CD4-positive, alpha-beta T cell treated with Interleukin-1 beta for 1 hour (primary cell): ENCODE measurements at places on chromosomes 1 and 21.

GRCh38 chr21:43949499-43950208 lies 62.5 kb upstream of the TRAPPC10 start:
- DNase-seq, result no peak

DNA sequence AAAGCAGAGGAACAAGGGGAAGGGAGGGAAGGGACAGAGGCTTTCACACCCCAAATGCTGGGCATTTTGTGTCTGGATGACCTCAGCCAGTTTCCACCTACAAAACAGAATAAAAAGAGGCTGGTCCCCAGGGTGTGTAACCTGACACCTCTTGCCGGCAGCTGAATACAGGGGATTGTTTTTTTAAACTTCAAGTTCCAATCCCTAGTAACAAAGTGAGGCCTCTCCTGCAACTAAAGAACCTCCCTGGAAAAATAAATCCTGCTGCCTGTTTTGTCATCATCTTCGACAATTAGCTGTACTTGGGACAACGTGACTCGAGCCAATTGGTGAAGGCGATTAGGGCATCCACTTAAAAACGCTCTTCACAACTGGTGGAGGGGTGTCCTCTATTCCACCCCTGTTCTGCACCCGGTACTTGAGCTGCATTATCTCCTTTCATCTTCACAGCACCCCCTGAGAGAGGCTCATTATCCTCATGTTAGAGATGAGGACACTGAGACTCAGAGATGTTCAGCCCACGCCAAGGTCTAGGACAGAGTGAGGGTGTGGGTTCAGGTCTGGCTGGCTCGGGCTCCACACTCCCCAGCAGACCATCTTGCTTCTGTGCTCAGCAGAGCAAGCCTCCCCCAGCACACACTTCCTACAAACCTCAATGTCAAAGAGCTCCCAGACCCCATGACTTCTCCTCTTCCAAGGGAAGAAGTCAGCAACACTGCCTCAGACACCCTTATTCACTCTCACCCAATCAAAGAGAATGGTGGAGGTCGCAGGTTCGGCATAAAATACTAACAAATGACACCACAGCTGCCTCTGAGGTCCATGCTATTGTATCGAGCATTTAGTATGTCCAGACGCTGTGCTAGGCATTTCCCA lies 15.2 kb downstream of the ITPKB start:
- no peak for DNase-seq

DNA sequence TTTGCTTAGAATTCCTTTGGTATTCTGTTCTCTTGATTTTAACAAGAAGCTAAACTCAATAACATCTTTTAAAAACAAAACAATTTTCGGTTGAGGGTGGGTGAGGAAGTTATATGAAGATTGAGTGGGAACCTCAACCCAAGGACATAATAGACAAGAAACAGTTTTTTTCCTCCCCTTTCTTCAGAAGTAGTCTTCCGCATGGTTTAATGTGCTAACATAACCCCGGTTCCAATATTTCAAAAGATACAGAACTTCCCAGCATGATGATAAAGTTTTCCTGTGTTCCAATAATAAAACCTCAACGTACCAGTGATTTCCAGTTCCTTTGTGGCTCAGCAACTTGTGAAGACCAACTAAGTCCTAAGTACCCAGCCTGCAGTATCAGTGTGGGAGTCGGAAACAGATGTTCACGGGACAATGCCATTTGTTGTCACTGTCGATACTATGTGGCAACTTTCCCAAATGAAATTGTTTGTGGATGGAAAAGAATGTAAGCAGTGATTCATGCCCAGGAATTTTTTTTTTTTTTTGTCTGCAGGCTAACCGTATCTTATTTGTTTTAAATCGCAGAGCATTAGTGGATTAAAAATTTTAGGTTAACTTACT lies 48.5 kb downstream of the NR5A2 start:
- no peak for DNase-seq

GRCh38 chr1:54227891-54228310 lies 27.9 kb downstream of the MRPL37 start:
- DNase-seq, result no peak

DNA sequence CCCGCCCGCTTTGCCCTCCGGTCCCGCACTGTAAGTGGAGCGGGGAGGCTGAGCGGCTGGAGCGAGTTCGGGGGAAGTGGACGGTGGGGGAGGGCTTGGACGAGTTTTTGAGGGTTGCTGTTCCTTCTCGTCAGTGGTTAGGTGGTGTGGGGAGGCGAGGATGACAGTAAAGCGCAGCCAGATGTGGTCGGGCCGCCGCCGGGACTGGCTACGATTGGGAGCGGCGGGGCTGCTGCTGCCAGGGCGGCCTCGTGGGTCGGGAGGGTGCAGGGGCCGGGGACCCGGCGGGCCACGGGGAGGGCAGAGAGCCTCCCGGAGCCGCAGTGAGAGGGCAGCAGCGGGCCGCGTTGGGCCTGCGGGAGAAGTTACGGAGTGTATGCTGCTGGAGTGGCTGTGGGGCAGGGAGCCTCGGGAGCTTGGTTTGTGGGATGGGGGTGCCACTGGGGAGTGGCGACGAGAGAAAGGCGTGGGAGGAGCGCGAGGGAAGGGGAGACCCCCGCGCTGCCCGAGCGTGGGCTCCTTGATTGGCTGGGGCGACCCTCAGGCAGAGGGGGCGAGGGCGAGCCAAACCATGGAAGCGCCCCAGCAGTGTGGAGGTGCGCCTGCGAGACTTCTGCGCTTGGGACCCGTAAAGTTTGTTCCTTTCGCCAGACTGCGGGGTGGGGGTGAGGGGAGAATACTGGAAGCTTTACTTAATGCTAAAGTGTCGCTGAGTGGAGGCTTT lies 2.1 kb downstream of the ADGRL2 start:
- DNase-seq, result no peak

- no peak for DNase-seq
Observed at GRCh38 chr1:211574705-211575104, 4.3 kb downstream of the SLC30A1 start.
